KBM-7 (cell line): ENCODE measurements at places on chromosomes 7 and 10.

- DNase-seq: no peak
These were observed 487.6 kb downstream of the ARL4A start for GRCh38 chr7:13174991-13175390.

- no peak for DNase-seq
These were observed 36.5 kb upstream of the EEPD1 start for GRCh38 chr7:36116347-36117202.

- no peak for DNase-seq
These were observed 46.2 kb upstream of the GDF10 start for GRCh38 chr10:47253651-47254375.

GRCh38 chr7:71976645-71977044, 435.5 kb downstream of the CALN1 start:
- no peak for DNase-seq

DNA sequence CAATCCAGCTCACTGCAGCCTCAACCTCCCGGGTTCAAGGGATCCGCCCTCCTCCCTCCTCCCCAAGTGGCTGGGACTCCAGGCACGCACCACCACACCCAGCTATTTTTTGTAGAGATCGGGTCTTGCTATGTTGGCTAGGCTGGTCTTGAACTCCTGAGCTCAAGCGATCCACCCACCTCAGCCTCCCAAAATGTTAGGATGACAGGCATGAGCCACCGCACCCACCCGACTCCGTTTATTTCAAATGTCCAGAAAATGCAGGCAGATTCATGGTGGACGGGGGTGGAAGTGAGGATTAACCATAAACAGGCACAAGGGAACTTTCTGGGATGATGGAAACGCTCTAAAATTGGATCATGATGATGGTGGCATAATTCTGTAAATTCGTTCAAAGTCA, 84.5 kb upstream of the DNAAF5 start:
- no peak for DNase-seq

DNA sequence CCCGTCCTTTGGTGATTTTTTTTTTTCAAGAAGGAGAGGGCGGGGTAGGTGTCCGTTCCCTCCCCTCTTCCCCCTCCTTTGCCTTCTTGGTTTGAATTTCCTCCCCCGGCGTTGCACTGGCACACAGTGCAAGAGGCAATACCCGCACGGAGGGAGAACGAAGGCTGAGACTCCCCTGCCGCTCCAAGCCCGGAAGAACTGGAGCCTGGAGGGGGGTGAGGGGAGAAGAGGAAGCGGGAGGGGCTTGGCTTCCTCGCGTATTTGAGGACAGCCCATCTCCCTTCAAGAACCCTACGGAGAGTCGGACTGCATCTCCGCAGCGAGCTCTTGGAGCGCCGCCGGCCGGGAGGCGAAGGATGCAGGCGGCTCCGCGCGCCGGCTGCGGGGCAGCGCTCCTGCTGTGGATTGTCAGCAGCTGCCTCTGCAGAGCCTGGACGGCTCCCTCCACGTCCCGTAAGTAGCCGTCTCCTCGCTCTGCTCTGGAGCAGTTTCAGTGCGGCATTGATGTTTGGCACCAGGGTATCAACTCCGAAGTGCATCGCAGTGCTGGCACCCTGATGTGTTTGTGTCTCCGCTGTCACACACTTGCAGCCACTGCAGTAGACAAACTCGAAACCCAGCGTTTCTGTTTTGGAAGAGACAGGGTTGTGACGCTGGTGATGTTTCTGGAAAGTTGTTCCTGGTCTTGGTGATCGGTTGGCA, at the start of gene CNTNAP2:
Gene CNTNAP2, plus strand, starts transcription at position 281 of the 702 bp plus-strand sequence. Its CDS starts 76 bp downstream, at position 357.
- DNase-seq: no peak

DNA sequence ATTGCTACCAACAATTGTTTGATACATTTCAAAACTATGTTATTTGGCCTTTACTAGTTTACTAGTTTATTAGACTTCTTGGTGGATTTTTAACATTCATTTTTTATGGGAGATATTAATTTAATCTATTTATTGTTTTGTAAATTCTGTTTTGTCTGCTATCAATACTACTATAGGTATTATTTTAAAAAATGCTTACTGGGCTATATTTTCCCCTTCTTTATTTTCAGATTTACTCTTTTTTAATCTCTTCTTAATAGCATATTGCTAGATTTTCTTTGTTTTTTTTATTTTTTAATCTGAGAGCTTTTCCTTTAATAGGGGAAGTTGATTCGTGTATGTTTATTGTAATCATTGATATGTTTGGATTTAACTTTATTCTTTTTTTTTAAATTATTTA, 147.5 kb downstream of the CDK14 start:
- no peak for DNase-seq

DNA sequence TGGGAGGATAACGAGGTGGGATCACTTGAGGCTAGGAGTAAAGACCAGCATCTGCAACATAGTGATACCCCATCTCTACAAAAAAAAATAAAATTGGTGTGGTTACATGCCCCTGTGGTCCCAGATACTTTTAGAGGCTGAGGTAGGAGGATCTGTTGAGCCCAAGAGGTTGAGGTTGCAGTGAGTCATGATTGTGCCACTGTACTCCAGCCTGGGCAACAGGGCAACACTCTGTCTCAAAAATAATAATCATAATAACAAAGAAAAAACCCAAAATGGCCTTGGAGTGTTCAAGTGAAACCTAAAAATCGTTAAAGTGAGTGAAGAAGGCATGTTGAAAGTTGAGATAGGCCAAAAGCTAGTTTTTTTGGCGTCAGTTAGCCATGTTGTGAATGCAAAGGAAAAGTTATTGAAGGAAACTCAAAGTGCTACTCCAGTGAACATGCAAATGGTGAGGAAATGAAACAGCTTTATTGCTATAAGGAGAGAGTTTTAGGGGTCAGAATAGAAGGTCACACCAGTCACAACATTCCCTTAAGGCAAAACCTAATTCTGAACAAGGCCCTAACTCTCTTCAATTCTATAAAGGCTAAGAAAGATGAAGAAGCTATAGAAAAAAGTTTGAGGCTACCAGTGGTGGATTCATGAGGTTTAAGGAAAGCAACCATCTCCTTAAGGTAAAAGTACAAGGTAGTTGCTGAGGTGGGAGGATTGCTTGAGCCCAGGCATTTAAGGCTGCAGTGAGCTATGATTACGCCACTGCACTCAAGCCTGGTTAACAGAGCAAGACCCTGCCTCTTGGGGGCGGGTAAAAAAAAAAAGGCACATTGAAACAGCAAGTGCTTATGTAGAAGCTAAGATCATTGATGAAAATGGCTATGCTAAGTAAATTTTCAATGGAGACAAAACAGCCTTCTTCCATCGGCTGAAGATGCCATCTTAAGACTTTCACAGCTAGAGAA, 45.4 kb upstream of the STOX1 start:
- DNase-seq: no peak
